Activated naive CD4-positive, alpha-beta T cell treated with anti-CD3 and anti-CD28 coated beads, Interleukin-2, amount 10 ng/mL, durations not matched to agents 7 days and 5 days (primary cell): ENCODE measurements at places on chromosomes 11 and 22.
A peak's percentile ranks its signal among the peaks of the same experiment; 100 is the strongest.

- no peak for DNase-seq
Measured at GRCh38 chr11:72014761-72015320, 16.1 kb downstream of the IL18BP start.

- no peak for DNase-seq
Measured at GRCh38 chr11:24408202-24408601, 88.7 kb upstream of the LUZP2 start.

GRCh38 chr11:118214210-118214914 lies 10.4 kb downstream of the JAML start:
- DNase-seq = no peak

GRCh38 chr11:13105237-13105844 lies 96.2 kb downstream of the RASSF10 start:
- no peak for DNase-seq

- DNase-seq = no peak
Measured at GRCh38 chr11:18710545-18710944, 12.0 kb downstream of the TMEM86A start.

GRCh38 chr11:101458161-101458560 lies 125.6 kb downstream of the TRPC6 start:
- no peak for DNase-seq

DNA sequence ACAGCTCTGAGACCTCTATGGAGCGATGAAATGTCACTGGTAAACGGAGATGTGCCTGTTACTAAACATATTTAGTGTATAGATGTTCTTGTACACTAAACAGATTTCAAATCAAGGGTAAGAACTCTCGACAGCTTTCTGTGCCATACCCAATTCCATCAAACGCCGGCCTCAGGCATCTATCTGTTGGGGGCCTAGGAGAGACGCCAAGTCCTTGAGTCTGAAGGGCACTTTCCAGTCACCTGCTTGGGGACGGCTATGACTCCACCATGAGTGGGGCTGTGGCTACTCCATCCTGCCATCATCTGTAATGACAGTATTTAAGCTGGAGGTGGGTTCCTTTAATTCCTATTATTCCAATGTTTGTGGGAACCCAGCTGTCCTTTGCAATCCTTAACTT lies 87.8 kb downstream of the SHANK2 start:
- DNase-seq = no peak

GRCh38 chr11:14555818-14556217 lies 35.6 kb upstream of the PSMA1 start:
- DNase-seq = no peak

GRCh38 chr11:17573526-17573925 lies 26.5 kb downstream of the OTOG start:
- DNase-seq = no peak

- no peak for DNase-seq
Measured at GRCh38 chr11:26078231-26078821, 253.6 kb upstream of the ANO3 start.

GRCh38 chr22:24419475-24419850 lies 7.9 kb upstream of the ADORA2A start:
- no peak for DNase-seq

DNA sequence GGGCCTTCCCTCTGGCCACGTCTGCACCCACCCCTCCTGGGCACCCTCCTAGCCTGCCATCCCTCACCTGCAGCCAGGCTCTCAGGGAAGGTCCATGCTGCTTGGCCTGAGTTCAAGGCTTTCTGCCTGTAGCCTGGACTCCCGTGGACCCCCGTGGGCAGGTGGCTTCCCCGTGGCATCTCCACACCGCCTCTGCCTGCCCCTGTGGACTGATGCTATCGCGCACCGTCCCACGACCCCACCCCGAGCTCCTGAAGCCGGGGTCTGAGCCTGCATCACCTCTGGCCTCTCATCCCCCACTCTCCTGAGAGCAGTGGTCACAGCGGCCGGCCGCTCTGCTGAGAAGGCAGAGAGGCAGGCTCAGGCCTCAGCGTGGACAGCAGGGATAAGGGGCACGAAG lies 4.5 kb downstream of the IFITM5 start:
- DNase-seq = no peak

- DNase-seq = no peak
Measured at GRCh38 chr11:57162179-57162898, 19.4 kb upstream of the LRRC55 start.

- no peak for DNase-seq
Measured at GRCh38 chr11:35619855-35620640, 1.8 kb downstream of the FJX1 start.

DNA sequence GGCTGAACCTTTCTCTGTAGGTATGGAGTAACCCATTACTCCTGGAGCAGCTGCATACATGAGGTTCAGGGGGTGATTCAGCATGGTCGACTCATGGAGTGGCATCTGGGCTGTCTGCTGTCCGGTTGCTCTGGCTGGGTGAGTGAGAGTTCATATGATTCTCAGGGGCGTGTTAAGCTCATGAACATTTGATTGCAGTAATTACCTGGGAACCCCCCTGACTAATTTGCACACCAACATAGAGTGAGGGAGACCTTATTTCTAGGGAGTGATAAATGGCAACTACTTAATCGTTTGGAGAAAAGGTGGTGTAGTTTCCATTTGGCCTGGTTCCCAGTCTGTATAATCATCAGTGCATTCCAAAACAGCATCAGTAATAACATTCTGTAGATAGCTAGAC lies 661.9 kb downstream of the ETS1 start:
- DNase-seq = no peak

DNA sequence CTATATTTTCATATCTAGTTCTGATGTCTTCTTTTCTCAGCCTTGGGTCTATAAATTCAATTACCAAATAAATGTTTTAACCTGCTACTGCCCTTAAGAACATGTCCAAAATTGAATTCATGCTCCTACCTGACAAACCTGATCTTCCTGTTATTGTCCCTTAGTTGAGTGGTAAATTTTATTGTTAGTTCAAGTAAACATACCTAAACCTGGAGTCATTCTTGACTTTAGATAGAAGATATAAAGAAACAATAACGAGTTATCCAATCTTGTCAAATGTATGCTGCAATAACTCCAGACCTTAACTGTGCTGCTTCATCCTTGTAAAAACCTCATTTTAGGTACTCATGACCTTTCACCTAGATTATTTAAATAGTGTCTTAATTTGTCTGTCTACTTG lies 34.6 kb upstream of the SC5D start:
- no peak for DNase-seq

GRCh38 chr11:68186061-68186460 lies 27.0 kb downstream of the KMT5B start:
- DNase-seq = no peak

DNA sequence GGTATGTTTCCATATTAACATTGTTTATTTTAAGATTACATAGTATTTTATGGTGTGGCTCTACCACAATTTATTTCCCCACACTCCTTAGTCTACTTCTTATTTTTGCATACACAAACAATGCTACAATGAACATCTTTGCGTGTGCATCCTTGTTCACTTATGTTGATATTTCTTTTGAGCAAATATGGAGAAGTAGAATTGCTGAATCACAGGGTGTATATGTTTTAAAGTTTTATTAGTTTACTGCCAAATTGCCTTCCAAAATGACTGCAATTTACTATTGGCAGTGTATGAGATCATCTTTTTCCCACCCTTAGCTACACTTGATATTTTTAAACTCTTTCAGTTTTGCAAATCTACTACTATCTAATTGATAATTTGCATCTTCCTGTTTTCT lies 38.7 kb upstream of the FAR1 start:
- no peak for DNase-seq

- DNase-seq = no peak
Measured at GRCh38 chr11:77421041-77421723, 52.7 kb downstream of the PAK1 start.

GRCh38 chr11:78878631-78879030 lies 304.0 kb upstream of the NARS2 start:
- DNase-seq = no peak

GRCh38 chr11:15665368-15665871 lies 550.7 kb downstream of the INSC start:
- no peak for DNase-seq

DNA sequence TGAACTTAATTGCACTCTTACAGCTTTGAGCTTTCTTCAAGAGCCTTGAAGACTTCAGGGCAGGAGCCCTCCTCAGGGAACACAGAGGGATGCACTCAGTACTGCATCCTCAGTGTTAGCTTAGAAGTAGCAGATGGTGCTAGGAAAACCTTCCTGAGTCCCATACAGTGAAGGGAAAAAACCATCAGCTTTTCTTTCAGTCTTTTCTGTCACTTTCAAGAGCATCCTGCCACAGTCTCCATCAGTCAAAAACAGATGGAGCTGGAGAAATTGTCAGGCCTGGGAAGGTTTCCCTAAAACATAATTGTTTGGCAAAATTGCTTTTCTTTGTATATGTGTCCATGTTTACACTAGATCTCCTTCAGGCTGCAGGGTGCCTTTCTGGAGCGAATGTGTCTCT lies 384.1 kb downstream of the NELL1 start:
- no peak for DNase-seq

GRCh38 chr11:7442588-7443215 lies 42.6 kb upstream of the OLFML1 start:
- DNase-seq = peak; percentile 83

DNA sequence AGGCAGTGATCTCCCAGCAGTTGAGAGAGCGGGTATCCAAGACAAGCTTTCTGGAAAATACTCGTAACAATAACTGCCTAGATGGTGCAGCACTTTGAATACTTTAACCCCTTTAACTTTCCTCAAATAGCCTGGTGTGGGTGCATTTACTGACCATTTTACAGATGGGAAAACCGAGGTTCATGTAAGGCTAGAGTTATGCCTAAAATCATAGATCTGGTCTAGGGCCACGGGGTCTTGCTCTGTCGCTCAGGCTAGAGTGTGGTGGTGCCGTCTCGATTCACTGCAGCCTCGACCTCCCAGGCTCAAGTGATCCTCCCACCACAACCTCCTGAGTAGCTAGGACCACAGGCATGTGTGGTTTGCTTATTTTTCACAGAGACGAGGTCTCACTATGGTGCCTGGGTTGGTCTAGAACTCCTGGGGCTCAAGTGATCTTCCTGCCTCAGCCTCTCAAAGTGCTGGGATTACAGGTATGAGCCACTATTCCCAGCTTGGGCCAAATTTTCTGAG lies 269.2 kb upstream of the SYN3 start:
- DNase-seq = no peak
